CD14-positive monocyte (primary cell): ENCODE measurements at places on chromosomes 6 and 20.

DNA sequence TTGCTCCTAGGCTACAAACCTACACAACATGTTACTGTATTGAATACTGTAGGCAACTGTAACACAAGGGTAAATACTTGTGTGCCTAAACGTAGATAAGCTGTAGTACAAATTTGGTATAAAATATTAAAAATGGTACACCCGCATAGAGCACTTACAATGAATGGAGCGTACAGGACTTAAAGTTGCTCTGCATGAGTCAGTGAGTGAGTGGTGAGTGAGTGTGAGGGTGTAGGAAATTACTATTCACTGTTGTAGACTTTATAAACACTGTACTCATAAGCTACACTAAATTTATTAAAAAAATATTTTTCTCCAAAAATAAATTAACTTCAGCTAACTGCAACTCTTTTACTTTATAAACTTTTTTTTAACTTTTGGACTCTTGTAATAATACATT is 391.6 kb downstream of the ADGRB3 start:
- DNase-seq = no peak

DNA sequence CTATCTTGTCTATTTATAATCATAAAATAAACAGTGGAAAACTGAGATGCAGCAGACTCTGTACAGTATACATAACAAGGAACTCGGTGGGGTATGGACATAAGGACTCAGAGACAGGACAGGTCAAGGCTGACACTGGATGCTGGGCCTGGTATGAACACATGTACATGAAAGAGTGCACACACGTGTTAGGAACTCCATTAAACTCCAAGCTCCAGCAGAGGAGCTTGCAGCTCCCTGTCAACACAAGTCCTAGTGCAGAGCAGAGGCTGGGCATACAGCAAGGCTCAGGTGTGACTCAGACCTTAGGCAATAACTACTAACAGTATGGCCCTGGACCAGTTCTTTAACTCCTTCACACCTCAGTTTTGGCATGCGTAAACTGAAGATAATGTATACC is 17.1 kb downstream of the NAPB start:
- no peak for DNase-seq

- DNase-seq = no peak
Observed at GRCh38 chr6:113396730-113397129, 460.4 kb upstream of the MARCKS start.

GRCh38 chr6:19713411-19713810 is 123.8 kb upstream of the ID4 start:
- no peak for DNase-seq

DNA sequence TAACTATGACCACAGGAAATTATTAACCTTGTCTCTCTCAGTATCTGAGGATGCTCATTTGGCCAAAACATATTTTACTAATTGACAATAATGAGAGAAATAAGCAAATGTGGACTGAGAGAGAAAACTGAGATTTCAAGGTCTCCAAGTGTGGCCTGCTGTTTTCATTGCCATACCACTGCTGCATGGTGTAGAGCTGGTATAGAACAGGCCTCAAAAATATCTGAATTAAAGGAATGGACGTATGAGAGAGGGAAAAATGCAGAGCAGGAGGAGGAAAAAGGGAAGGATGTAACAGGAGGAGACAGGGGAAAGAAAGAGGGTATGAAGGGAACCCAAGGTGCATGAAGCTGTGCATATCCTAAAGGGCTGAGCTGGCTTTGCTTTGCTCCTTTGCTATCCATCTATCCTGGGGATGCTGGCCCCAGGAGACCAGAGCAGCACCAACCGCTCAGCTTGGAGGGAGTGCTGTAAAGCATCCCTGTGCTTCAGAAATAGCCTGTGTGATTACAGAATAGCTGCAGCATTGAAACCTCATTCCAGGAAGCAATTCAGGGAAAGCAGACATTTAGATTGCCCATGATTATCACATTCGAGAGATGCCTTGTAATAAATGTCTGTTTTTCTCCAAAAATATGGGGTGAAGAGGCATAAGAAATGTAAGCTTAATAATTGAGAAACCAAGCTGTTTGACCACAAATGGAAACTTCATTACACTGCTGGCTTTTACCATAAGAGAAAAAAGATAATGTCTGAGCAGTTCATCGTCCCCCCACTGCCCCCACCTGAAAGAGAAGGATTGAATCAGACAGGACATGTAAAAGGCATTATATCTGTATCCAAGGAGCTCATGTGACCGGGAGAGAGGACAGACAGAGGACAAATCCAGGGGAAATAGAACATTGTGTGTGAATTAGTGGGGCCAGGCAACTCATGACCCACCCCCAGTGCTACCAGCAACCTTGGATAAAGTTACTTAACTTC is 80.6 kb downstream of the F13A1 start:
- no peak for DNase-seq

- DNase-seq = no peak
Observed at GRCh38 chr20:24674921-24675605, 205.6 kb downstream of the SYNDIG1 start.

- no peak for DNase-seq
Observed at GRCh38 chr6:91420243-91420642, 833.4 kb upstream of the MAP3K7 start.

GRCh38 chr20:50041246-50041873 is 58.6 kb downstream of the SNAI1 start:
- DNase-seq = peak; percentile 90

DNA sequence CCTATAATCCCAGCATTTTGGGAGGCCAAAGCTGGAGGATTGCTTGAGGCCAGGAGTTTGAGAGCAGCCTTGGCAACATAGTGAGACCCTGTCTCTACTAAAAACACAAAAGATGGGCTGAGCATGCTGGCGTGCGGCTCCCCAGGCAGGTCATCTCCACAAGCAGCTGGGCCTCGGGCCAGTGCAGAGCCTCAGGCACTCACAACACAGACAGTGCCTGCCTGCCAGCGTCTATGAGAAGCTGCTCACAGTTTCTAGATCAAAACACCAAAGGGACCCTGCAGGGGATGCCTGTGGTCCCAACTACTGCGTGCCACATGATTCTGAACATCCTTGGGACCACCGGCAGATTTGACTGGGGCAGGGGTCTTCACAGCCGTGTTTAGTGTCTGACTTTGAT is 59.4 kb downstream of the GINS1 start:
- no peak for DNase-seq

GRCh38 chr6:116108836-116109235 is 8.2 kb downstream of the NT5DC1 start:
- DNase-seq = no peak

DNA sequence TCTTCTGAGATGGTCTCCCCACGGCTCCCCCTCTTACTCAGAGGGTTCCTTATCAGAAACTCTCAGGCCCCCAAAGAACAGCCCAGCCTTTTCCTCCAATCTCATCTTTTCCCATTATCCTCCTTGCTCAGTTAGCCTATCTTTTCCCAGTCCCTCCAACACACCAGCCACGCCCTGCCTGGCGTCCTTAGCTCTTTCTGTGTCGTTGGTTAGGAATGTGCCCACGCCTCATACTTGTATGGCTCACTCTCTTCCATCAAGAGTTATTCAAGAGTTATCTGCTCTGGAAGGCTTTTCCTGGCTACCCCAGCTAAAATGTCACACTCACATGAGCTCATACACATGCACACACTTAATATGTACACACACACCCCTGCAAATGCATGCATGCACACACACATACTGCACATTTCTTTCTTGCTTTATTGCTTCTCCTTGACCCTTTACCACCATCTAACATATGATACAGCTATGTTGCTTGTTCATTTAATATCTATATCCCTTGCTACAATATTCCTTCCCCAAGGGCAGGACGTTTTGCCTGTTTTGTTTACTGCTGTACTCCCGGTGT is 37.6 kb downstream of the SLC2A10 start:
- DNase-seq = no peak

- DNase-seq = no peak
Observed at GRCh38 chr20:24745206-24745605, 203.9 kb upstream of the CST7 start.

GRCh38 chr20:45115829-45116228 is 855 bp upstream of the WFDC5 start:
- DNase-seq = no peak

GRCh38 chr20:25669826-25670422 is 26.7 kb downstream of the ZNF337 start:
- DNase-seq = no peak

DNA sequence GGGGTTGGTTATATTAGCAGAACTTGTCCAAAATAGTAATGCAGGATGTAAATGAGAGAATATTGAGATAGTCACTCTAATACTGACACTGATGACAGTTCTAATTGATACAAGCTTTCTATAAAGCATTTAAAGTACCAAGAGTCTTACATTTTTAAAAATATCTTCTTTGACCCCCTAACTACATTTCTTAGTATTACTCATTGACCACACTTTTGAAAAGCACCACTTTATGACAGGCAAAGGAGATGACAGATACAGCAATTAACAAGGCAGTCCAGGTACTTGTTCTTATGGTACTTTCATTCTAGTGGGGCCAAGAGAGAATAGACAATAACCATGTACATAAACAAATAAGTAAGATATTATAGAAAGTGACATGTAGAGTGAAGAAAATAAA is 139.4 kb upstream of the EYA4 start:
- DNase-seq = no peak

- no peak for DNase-seq
Observed at GRCh38 chr6:56932910-56933477, 21.9 kb upstream of the BEND6 start.

GRCh38 chr6:1212919-1213318 is 99.0 kb upstream of the FOXQ1 start:
- DNase-seq = no peak

- no peak for DNase-seq
Observed at GRCh38 chr6:139133262-139134063, 1.4 kb upstream of the HECA start.

DNA sequence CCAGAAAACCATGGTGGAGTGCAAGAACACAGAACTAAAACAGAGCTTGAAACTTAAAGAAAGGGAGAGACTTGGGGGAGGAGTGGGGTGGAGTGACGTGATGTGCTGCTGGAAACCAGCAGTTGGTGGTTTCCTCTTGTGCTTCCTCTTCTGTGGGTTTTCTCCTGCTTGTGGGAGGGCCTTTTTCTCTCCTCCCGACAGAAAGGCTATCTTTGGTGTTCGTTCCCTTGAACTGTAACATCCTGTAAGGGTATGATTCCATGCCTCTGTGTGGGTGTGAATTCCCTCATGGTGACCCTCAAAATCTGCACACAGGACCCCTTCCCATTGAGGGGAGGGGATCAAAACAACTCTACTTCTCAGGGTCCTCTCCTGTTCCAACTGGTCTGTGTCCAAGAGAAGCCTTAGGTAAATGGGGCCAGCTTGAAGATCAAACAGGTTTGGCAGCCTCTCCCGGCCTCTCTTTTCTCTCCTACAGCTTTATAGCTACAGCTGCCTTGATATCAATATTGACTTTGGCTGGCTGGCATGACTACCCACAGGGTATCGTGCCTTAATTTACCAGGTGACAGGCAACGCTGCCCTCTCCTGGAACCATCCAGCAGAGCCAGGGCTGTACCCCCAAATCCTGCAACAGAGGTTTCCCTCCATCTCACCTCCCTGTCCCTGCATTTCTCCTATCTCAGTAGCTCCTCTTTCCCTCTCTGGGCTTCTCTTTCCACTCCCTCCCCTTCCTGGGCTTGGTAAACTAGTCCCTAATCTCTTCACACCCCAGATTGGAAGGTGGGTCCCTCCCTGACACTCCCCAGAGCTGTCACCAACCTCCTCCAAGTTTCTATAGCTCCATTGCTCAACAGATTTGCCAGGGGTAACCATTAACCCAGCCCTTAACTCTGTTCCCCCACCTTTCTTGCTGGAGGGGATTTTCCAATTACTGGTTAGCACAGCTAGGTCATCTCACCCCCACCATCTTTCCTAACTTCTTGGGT is 1.5 kb upstream of the MSH5 start:
- DNase-seq = peak; percentile 90

DNA sequence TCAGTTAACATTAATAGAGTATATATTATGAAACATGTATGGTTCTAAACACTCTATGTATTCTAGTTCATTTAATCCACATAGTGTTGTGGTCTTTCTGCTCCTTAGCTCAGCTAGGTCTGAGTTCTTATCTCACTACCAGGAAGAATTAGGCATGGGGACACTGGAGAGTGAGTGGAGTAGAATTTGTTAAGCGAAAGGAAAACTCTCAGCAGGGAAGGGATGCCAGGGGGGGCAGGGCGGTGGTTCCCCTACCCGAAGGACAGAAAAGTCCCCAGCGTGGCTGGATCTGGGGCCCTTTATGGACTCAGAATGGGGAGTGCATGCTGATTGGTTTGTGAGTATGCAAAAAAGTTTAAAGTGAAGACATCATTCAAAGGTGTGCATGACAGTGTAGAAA is 727.5 kb downstream of the TBC1D32 start:
- no peak for DNase-seq

- DNase-seq = no peak
Observed at GRCh38 chr6:17923401-17923863, 64.0 kb downstream of the KIF13A start.

- DNase-seq = no peak
Observed at GRCh38 chr6:162684961-162685360, 42.6 kb downstream of the PRKN start.

- DNase-seq = peak; percentile 13
Observed at GRCh38 chr6:122719176-122719575, 60.3 kb upstream of the FABP7 start.

GRCh38 chr6:162056745-162057144 is 670.8 kb downstream of the PRKN start:
- DNase-seq = no peak

DNA sequence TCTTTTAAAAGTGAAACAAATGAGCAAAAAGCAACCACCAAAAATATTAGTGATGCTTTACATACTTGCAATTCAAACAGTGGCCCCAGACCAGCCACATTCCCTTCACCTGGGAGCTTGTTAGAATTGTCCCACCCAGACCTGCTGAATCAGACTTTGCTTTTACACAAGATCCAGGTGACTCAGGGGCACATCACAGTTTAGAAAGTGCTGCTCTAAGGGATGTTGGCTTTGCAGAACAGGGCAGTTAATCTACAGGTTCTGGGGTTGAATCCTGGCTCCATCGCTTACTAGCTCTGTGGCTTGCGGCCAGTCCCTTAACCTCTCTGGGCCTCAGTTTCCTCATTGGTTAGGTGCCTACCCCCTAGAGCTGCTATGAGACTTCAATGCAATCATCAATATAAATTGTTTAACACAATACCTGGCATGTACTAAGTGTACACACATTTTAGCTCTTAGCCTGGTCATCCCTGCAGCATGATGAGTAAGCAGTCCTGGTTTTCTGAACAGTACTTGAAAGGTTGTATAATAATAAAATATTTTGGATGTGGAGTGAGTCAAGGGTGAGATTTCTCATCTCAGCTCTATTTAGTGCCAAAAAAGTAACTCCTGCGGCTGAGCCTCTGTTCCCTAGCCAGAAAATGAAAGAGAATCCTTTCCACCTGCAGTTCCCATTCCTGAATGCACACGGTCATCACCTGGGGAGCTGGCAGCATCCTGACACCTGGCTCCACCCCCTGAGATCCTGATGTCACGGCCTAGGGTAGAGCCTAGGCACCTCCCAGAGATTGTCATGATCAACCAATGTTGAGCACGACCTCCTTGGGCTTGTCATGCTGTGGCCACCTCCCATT is 162.7 kb downstream of the ANKRD60 start:
- no peak for DNase-seq

DNA sequence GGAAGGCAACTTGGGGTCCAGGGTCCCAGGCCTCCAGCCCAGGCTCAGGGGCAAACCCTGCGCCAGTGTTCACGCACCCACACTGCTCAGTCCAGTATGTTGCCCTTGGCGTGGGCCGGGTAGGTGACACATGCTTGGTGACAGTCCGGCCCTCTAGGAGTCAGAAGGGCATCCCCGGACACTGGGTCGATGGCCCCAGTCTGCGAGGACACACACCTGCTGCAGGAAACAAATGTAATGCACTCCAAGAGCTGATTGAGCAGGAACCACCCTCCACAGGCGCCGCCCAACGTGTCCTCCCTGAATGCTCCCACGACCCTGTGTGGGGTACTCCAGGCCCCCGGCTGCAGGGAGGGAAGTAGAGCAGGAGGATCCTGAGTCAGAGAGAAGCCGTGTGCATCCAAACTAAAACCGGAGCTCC is 160.7 kb downstream of the DLL1 start:
- DNase-seq = no peak
